ENCODE measurements at places on chromosomes 1 and 21.

- DNase-seq = no peak
Measured at GRCh38 chr1:67281244-67281643, 26.4 kb upstream of the IL12RB2 start.

GRCh38 chr1:15167386-15167785 is 13.8 kb downstream of the TMEM51 start:
- no peak for DNase-seq

DNA sequence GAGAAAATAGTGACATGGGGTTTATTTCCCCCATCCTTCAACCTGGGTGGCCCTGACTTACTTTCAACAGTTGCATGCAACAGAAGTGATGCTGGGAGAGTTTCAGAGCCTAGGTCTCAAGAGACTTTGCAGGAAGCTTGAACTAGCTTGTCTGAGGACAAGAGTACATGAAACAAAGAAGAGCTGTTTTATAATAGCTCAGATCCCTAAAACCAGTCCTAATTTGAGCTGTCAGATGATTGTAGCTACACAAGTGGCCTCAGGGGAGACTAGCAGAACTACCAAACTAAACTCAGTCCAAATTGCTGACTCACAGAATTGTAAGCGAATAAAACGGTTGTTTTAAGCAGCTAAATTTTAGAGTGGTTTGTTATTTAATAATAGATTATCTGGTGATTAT is 17.1 kb downstream of the RC3H1 start:
- no peak for DNase-seq

DNA sequence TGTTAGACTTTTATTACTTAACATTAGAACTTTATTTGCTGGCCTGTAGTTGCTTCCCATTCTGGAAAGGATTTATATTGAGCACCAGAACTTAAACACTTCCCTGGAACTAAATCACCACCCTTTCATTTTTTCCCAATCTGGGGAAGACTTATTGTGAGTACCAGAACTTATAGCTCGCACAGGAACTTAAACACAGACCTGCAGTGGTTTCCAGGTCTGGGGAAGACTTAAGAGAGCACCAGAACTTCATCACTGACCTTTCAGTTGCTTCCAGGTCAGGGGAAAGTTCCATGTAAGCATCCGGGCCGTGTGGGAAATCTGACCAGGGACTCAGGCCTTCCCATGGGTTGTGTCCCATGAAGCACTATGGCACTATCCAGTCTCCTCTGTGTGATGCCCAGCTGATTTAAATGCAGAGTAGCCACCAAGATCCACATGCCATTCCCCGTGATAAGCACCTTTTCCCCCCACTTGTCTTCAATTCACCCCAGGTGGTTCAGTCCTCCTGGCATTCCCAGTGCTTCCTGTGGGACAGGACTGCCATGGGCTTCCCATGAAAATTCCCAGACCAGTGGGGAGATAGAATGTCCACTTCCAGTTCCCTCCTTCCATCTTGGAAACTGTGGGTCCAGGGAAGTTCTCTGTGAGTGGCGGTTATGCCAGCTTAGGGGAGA is 48.9 kb downstream of the C4BPA start:
- DNase-seq = no peak

All from hematopoietic multipotent progenitor cell treated with erythropoietin and hydrocortisone succinate and interleukin-3 and kit ligand, for 15 days (in vitro differentiated cells).